ENCODE measurements at places on chromosomes 7 and 10.

- no peak for DNase-seq
Measured at GRCh38 chr7:52547308-52547910, 488.0 kb upstream of the POM121L12 start.

DNA sequence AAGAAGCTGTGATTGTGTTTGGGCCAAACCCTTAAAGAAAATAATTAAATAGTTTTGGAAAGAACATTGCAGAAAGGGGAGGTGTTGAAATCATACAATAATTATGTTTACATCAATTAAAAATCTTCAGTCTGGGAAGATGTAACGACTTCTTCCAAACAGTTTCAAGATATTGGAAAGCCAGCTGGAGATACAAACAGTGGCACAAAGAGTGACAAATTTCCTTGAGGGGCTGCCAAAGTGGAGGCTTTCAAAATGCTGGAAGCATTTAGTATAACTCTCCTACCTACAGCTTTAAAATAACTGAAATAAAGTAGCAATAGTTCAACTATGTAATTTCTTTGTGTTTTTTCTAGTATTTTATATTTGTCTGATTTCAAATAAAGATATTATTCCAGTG is 405.0 kb downstream of the DNAJB9 start:
- DNase-seq = no peak

GRCh38 chr10:65818990-65819389 is 1106.8 kb upstream of the LRRTM3 start:
- no peak for DNase-seq

DNA sequence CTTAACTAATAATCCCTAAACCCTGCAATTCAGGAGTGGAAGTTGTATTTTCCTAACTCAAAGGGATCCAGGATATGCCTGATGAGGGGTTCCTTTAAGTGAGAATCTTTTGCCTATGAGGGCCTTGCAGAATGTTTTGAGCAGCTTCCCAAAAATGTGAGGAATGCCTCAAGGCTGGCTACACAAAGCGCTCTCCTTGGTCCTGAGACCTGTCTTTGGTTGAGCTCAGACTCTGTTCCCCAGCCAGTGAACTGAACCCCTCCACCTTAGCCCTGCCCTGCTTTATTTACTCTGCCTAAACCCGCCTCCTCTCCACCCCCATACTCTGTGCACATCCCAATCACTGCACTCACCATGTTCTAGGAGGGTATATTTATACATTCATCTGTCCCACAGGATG is 108.6 kb downstream of the NRCAM start:
- DNase-seq = peak; percentile 25

- DNase-seq = no peak
Measured at GRCh38 chr7:114209968-114210367, 204.6 kb upstream of the FOXP2 start.

GRCh38 chr10:125158601-125159485 is 1.5 kb downstream of the CTBP2 start:
- DNase-seq = no peak

DNA sequence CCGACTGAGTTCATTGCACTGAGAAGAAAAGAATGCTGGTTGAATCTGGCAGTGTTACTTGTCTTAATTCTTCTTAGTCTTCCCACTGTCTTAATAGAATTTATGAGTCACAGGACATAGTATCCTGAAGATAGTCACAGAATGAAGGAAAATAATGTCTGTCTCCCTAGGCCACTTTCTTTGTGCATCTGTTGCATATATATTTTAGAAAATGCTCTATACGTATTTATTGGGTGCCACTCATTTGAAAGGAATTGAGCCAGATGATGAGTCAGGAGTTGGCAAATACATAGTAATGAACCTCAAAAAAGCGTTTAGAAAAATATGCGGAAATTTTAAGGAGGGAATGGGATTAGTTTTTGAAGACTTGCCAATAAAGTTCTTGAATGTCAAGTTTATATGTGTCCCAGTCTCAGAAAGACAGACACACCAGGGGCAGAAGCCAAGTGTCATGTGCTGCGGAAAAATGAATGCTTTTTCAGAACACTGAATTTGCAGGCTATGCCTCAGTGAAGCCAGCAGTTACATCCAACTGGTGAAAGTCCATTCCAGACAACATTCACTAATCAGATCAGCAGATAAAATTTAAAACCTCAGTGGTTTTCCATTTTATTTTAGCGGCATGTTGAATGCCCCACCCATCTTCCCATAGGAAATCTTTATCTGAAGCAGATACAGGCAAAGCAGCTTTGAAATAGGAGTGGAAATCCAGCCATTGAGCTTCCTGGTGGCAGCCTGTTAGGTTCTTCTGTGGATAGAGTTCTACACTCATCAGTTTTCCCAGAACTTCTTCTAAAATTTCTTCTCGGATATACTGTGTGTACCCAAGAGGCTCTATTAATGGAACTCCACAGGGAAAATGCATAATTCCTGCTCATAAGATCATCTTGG is 308.4 kb downstream of the BICC1 start:
- DNase-seq = peak; percentile 86

GRCh38 chr7:135723411-135723810 is 4.6 kb downstream of the SLC13A4 start:
- no peak for DNase-seq

DNA sequence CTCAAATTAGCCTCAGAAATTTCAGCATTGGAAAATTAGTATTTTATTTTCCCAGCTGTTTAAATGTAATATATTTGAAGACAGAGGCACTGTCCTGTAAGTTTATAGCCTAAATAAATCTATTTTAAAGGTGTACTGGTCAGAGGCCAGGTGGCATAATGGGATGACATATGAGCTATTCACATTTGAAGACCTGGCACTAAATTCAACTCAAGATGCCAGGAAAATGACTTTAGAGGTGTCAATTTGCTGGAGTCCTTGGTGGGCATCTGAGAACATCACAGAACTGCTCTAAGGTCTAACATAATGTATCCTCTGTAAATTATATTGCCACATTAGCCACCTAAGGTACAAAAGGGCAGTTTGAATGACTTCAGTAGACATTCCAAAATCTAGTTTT is 348.9 kb upstream of the BMPER start:
- DNase-seq = no peak

DNA sequence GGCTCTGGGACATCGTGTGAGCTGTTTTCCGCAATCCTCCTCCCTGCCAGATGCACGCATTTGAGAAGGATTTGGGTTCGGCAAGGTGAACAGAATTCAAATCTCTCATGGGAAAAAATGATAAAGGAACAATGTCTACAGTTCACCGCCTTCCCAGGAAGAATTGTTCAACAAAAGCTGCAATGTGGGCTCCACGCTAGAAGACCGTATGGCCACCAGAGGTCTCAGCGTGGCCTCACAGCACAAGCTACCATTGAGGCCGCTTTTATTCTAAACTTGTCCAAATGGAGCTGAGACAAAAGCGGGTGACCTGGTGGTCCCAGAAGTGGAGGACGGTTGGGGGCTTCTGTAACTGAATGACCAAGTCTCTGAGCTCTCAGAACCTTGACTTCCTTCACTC is 733.1 kb downstream of the PARD3 start:
- no peak for DNase-seq

DNA sequence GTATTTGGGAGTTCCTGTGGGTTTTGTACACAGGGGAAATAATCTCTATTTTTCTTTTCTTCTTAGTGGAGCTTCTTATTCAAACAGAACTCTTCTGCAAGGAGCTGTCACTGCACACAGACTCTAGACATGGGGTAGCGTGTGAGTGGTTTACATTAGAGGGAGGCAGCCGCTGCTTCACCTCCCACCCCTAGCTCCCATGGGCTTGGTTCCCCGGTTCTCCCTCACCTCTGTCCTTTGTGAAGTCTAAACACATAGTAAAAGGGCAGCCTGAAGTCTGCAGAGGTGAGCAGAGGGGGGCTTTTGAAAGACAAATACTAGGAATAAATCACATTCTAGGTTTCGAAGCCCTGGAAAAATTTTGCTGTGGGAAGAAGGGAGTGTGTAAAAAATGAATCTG is 5.5 kb downstream of the ASB4 start:
- DNase-seq = no peak

GRCh38 chr10:20771051-20771450 is 126.1 kb downstream of the NEBL start:
- DNase-seq = no peak

- DNase-seq = peak; percentile 27
Measured at GRCh38 chr7:142412551-142413193, 154.8 kb upstream of the PRSS58 start.

DNA sequence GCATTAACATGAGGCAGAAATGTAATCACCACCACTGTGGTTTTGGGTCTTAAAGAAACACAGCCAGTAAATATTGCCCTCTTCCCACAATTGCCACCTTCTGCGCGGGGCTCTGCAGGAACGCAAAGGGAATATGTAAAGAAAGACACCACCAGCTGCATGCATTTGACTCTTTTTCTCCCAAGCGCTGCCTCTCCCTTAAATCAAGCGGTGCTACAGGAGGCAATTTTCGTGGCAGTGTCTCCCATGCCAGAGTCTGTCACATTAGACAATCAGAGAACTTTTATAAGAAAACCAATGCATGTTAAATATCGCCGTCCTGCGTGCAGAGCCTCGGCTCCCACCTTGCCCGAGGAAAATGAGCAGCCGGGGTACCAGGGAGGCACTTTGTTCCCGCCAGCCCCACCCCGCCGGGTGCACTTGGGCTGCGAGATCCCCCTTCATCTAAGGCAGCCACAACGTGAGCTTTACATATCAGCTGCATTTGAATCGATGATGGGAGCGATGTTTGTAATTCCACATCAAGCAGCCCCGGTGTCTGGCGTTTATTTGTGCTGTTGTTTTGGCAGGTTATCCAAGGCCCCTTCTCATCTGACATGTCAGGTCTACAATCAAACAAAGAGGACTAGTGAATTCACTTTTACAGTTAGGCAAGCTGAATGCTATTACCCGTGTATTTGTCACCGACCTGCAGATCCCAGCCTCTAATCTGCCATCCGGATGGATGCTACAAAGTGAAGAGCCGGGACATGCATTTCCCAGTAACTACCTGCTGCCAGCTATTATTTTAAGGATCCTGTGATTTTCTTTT is 72.3 kb upstream of the MGMT start:
- DNase-seq = no peak

- no peak for DNase-seq
Measured at GRCh38 chr10:104256335-104256961, 1.8 kb downstream of the GSTO1 start.

- DNase-seq = no peak
Measured at GRCh38 chr10:97788552-97789442, 17.0 kb upstream of the SFRP5 start.

DNA sequence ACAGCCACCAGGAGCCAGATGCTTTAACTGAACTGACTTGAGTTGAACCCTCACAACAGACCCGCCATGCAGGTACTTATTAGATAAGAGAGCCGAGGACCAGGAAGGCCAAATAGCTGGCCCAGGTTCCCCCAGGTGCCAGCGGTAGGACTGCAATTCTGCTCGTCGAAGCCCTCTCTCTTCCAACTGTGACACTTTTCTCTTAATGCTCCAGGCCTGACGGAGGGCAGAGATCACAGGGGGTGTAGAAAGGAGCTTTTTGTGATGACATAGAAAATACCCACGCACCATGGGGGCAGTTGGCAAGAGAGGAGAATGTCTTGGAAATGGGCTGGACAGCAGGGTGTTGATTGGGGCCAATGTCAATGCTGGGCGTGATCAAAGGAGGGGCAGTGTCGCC is 208.5 kb downstream of the PLXNA4 start:
- DNase-seq = no peak

- DNase-seq = no peak
Measured at GRCh38 chr7:7138897-7139296, 43.4 kb upstream of the C1GALT1 start.

DNA sequence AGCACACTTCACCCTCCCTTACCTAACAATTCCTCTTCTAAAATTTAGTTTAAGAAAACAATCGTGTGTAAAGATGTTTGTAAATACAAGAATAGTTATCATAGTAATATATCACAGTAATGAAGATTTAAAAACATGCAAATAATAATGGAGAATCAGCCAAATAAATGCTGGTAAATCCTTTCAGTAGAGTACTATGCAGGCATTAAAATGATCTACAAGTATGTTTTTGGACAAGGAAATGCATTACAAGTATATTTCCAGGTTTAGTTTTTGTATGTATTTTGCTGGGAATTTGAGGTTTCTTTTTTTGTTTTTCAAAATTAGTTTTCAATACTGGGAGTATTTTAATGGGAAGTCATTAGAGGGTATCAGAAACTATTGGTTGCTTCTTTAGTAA is 22.7 kb downstream of the TPST1 start:
- DNase-seq = no peak
